Stimulated activated CD4-positive, alpha-beta T cell treated with anti-CD3 and anti-CD28 coated beads, Interleukin-15, amount 100 ng/mL, for 1 hour (primary cell): ENCODE measurements at places on chromosomes 3 and 15.

DNA sequence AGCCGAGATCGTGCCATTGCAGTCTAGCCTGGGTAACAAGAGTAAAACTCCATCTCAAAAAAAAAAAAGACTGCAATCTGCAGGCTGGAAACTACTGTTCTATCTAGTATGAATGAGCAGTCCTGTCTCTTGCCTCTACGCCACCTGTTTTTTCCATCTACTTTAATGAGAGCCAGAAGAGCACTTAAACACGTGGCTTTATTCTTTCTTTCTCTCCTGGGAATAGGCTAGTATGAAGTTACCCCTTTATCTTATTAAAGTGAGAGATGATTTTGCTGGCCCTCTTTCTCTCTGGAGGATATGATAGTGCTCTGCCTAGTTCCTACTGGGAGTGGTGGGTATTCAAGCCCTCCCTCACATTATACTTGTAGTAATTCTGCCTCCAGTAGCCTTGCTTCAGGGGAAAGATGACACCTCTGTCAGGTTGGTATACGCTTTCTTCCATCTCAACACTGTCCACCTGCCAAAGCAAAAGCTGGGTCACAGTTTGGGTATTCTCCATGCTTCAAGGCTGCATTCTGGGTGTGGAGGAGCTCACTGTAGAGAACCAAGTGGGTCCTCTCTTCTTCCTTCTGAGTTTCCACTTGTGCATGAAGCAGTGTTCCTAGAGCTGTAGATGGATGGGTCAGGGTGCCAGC is 17.8 kb downstream of the MAPKBP1 start:
- DNase-seq, result no peak

DNA sequence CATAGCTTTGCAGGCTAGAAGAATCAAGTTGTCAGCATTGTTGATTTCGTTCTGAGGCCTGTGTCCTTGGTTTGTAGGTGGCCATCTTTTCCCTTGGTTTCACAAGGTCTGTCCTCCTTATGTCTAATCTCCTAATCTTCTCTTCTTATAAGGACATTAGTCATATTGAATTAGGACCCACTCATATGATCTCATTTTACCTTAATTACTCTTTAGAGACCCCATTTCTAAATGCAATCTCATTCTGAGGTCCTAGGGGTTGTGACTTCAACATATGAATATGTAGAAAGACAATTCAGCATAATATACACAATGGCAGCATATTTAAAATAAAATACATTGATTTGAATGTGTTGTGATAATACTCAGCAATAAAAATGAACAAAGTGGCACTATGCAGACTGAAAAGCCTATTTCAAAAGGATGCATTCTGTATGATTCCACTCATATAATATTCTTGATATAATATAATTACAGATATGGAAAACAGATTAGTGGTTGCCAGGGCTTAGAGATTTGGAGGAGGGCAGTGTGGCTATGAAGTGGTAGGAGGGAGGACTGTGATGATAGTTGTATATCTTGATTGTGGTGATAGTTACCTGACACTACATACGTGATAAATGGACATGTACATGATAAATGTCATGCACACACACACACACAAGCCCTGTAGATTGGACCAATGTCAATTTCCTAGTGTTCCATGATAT is 431.0 kb downstream of the EPHA6 start:
- DNase-seq, result no peak

- DNase-seq, result no peak
These were observed 35.2 kb downstream of the PARP15 start for GRCh38 chr3:122612696-122613095.

GRCh38 chr15:36682101-36682500 is 102.7 kb downstream of the CDIN1 start:
- no peak for DNase-seq

DNA sequence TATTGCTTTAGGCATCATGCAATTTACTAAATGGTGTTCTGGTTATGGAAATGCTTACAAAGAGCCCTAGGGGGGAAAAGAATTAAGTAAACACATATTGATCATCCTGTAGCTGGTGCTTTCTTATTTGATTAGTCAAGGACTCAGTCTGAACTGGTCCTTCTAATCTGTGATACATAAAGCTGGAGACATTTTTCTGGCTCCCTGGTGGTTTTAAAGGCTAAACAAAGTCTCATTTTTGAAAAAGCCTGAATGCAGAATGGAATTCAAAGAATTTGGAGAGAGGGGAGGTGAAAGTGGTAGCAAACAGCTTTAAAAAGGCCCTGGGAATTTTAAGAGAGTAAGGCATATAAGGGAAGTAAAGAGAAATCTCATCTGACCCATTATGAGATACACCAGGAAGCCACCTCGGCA is 149.7 kb downstream of the RBMS3 start:
- no peak for DNase-seq

- no peak for DNase-seq
These were observed 223.5 kb downstream of the NEK10 start for GRCh38 chr3:27145719-27146118.

GRCh38 chr3:31132132-31132769 is 237.8 kb upstream of the GADL1 start:
- no peak for DNase-seq

DNA sequence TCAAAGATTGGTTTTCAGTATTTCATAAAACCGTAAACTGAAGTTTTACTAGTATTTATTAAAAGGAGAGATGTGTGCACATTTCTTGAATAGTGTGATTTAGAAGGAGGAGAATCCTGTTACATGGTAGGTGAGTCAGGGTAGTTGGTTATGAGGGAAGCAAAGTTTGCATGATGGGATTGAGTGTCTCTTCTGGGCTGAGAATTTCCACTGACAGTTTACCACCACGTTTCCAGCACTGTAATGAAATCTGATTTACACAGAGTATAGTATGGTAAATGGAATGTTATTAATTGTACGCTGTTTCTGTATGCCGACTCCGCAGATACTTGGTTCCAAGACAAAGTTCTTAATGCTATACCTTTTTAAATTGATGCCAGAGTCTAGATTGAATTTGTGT is 1.6 kb downstream of the NECTIN3 start:
- no peak for DNase-seq

DNA sequence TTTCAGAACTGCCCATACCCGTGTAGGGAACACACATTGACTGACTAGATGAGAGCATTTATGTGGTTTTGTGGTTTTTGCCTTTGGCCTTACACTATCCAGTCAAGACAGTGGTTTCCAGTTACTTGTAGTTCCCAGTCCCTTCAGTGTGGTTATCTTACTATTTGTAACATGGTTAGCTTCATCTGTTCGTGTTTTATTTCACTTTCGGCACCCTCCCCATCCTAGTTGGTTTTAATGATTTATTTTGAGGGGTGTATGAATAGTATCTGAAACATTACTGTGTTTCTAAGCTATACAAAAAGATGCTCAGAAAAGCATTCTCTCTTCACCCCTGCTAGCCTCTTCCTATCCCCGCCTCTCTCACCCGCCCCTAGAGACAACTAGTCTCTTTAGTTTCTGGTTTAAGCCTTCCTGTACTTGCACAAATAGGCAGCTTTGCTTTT is 14.1 kb downstream of the LYSMD4 start:
- no peak for DNase-seq

GRCh38 chr15:71422530-71423259 is 307.4 kb downstream of the THSD4 start:
- DNase-seq, result no peak

GRCh38 chr15:75785771-75786574 is 57.3 kb upstream of the UBE2Q2 start:
- no peak for DNase-seq

GRCh38 chr3:81197386-81197785 is 564.1 kb downstream of the GBE1 start:
- no peak for DNase-seq
